ENCODE measurements at places on chromosomes 3 and 15. TPM values are rescaled to one million over a fixed set of nuclear protein-coding genes. Genes with fewer than 3 reads are reported as not detected.

The ARNT2 gene
- total RNA-seq, result not detected

The PRKCI gene
- total RNA-seq, result 21.7 TPM

The FSIP1 gene
- 0.32 TPM for total RNA-seq

The BLOC1S6 gene
- 36.3 TPM for total RNA-seq

The RPL32 gene
- 1,883 TPM for total RNA-seq

The OR5K2 gene
- not detected for total RNA-seq

The PAK6 gene
- total RNA-seq, result 0.43 TPM

The ASB14 gene
- not detected for total RNA-seq

The TGM5 gene
- total RNA-seq, result 0.09 TPM

The ADCY5 gene
- total RNA-seq, result not detected

The ZNF619 gene
- total RNA-seq, result 9.1 TPM

The GOLGA8K gene
- 1.9 TPM for total RNA-seq

The GPR15 gene
- 42.2 TPM for total RNA-seq
